PC-9 (cell line): ENCODE measurements at places on chromosomes 6 and 20. TPM values are rescaled to one million over a fixed set of nuclear protein-coding genes. Genes with fewer than 3 reads are reported as not detected.

DNA sequence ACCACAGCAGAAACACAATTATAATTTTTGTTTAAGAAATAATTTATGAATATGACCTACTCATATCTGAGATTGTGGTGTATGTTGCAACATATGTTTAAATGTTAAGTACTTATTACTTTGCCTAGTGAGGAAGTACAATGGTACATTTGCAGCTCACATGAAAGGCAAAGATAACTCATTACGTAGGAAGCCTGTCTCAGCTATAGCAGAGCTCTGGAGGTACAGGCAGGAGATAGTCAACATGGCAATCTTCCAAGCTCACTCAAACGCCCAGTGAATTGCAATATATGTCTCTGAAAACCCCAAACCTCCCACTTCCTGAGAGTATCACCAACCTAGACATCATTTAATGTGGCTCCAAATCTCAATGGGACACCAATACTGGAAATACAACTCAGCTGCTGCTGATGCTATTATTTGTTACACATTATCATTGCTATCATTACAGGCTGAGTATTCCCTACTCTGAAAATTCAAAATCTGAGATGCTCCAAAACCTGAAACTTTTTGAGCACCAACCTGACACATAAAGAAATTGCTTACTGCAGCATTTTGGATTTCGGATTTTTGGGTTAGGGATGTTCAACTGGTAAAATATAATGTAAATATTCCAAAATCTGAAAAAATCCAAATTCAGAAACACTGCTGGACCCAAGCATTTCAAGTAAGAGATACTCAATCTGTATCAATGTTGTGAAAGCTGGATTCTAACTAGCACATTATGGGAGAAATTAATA is 25.1 kb upstream of the GSTA4 start:
- no peak for DNase-seq
- H3K27ac ChIP-seq = no peak overlapping the region
- no peak overlapping the region for H3K4me3 ChIP-seq
- no peaks in the 10 kb centered on the region for H3K27me3 ChIP-seq
- peaks cover 8% of the 10 kb centered on the region for H3K4me1 ChIP-seq

- DNase-seq = no peak
- no peaks in the 10 kb centered on the region for H3K27me3 ChIP-seq
- H3K4me1 ChIP-seq = no peaks in the 10 kb centered on the region
- no peak overlapping the region for H3K27ac ChIP-seq
- H3K4me3 ChIP-seq = no peak overlapping the region
- H3K36me3 ChIP-seq = no peaks in the 10 kb centered on the region
These were observed 233.6 kb upstream of the ASCC3 start for GRCh38 chr6:101114703-101115102.

- no peak overlapping the region for H3K27ac ChIP-seq
- no peak for DNase-seq
- H3K4me1 ChIP-seq = no peaks in the 10 kb centered on the region
- no peak overlapping the region for H3K4me3 ChIP-seq
- no peaks in the 10 kb centered on the region for H3K36me3 ChIP-seq
- H3K27me3 ChIP-seq = peaks cover 76% of the 10 kb centered on the region
These were observed 117.6 kb upstream of the ZFP64 start for GRCh38 chr20:52309181-52309580.

GRCh38 chr6:107646176-107646575 is 156.3 kb downstream of the SOBP start:
- H3K27me3 ChIP-seq = no peaks in the 10 kb centered on the region
- peak overlapping the region; percentile 11; the same call in 1 of the 2 replicates for H3K27ac ChIP-seq
- no peak overlapping the region for H3K4me3 ChIP-seq
- no peak for DNase-seq
- peaks cover 40% of the 10 kb centered on the region for H3K4me1 ChIP-seq

- no peaks in the 10 kb centered on the region for H3K36me3 ChIP-seq
- DNase-seq = no peak
These were observed 317.6 kb downstream of the HDGFL1 start for GRCh38 chr6:22886650-22887581.

- H3K4me3 ChIP-seq = no peak overlapping the region
- no peaks in the 10 kb centered on the region for H3K27me3 ChIP-seq
- H3K4me1 ChIP-seq = no peaks in the 10 kb centered on the region
These were observed 934.4 kb downstream of the HACE1 start for GRCh38 chr6:103925317-103925716.

GRCh38 chr6:29474996-29475395 is 12.8 kb downstream of the MAS1L start:
- peaks cover 8% of the 10 kb centered on the region for H3K27me3 ChIP-seq
- H3K27ac ChIP-seq = no peak overlapping the region
- no peak for DNase-seq
- no peaks in the 10 kb centered on the region for H3K4me1 ChIP-seq
- H3K4me3 ChIP-seq = no peak overlapping the region

GRCh38 chr20:59526242-59527225 is 77.8 kb upstream of the PHACTR3 start:
- no peak for DNase-seq
- no peak overlapping the region for H3K4me3 ChIP-seq
- peaks cover 75% of the 10 kb centered on the region for H3K27me3 ChIP-seq
- no peak overlapping the region for H3K27ac ChIP-seq
- H3K4me1 ChIP-seq = no peaks in the 10 kb centered on the region

DNA sequence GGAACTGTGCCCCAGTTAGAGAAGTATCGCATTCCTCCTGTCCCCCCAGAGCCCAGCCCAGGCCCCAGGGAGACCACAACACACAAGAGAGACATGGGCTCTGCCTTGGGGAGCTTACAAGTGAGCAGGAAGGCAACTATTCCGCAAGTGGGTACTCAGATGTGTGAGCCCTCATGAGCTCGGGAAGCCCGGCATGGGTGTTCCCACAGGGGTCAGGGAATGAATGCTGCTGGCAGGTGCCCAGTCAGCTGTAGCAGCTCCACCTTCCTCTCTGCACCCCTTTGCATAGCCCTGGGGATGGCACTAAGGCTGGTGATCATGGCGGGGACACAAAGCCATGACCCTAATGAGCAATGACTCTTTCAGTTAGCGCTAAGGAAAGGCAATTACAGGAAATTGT is 194.1 kb downstream of the SYNDIG1 start:
- peaks cover 15% of the 10 kb centered on the region for H3K4me1 ChIP-seq
- DNase-seq = no peak
- H3K36me3 ChIP-seq = no peaks in the 10 kb centered on the region
- H3K27me3 ChIP-seq = no peaks in the 10 kb centered on the region

DNA sequence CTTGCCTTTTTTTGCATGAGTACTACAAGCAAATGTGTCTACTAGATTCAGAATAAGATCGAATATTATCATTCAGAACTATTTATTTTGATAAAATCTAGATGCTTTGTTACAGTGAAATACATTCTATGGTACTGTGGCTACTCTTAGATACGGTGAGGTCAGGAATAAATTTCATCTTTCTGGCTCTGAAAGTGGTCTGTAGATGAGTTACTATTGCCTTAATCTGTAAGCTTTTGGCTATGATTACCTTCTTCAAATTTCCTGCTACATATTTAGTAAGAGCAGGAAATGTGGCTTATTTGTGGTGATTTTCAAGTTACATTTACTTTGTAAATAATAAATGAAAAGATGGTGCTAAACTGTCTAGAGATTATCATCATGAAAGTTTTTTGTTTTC is 50.0 kb downstream of the SCAF8 start:
- peaks cover 19% of the 10 kb centered on the region for H3K4me1 ChIP-seq
- no peaks in the 10 kb centered on the region for H3K27me3 ChIP-seq

GRCh38 chr6:148251891-148252290 is 90.7 kb upstream of the SASH1 start:
- no peaks in the 10 kb centered on the region for H3K36me3 ChIP-seq
- H3K4me1 ChIP-seq = no peaks in the 10 kb centered on the region

GABRR1 gene
- total RNA-seq = not detected in 2 replicates

TNFRSF6B gene
- not detected in 2 replicates for total RNA-seq

BIRC7 gene
- total RNA-seq = 0.58 TPM in 1 of 2 replicates, not detected in the other

SLPI gene
- 55.1 and 111 TPM in 2 replicates for total RNA-seq
